Activated T-cell treated with anti-CD3 and anti-CD28 coated beads for 24 hours (primary cell): ENCODE measurements at places on chromosomes 7 and 10.

DNA sequence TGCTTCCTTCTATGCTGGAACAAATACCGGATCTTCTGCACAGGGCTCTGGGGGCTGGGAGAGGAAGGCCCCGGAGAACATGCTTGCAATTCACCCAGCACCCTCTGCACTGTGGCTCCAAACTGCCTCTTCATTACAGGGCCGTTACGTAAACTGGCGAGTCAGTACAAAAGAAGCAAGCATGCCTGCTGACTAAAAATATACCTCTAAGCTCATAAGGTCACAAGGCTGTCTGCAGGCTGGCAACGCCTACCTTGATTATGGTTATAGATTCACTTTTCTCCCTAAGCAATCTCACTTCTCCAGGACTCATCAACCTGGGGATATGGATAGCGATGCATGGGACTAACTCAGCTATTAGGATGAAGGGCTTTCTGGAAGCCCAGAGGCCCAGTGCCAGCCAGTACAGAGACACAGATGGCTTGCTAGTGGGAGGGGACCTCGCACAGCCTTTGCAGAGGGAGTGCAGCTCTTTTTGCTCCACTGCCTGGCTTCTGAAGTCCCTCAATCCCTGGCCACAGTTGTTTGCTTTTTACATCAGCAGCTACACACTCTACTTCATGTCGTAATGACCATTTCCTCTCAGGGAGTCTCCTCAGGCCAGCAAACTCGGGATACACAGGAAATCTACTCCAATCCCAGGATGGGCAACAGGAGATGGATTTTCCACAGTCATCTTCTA lies 96.1 kb downstream of the SH3PXD2A start:
- no peak for DNase-seq

DNA sequence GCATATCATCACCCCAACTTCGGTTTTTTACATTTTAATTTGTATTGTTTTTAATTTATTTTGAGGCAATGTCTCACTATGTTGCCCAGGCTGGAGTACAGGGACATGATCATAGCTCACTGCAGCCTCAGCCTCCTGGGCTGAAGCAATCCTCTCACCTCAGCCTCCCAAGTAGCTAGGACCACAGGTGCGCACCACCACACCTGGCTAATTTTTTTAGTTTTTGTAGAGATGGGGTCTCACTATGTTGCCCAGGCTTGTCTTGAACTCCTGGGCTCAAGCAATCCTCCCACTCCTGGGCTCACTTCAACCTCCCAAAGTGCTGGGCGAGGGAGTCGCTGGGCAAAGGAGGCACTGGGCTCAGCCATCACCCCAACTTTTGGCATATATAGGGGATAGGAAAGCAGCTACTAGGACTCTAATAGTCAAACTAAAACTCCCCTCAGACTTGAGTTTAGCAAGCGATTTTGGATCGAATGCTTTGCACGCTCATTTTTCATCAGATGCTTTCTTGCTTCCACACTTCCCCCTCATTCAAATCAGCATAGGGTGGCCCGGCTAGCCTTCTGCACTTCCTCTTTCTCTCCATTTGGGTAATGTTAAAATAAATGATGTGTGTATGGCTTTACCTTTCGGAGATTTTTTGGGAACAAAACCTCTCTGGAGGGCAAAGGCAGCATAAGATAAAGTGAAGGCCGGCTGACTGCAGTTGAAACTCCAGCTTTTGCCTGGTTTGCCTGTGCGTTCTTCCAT lies 20.8 kb upstream of the NMT2 start:
- no peak for DNase-seq

DNA sequence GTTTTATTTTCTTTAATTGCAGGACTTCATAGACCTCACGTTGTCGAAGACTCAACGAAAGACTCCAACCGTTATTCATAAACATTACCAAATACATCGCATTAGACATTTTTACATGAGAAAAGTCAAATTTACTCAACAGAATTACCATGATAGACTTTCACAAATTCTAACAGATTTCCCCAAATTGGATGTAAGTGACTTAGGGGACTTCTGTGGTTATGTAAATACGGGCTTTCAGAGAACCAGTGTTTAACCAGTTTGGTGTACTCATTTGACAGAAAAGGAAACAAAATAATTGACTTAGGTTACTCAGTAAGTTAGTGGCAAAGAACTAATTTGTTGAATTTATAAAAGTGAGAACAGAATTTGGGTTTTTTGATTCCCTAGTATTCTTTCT lies 4.2 kb downstream of the GTPBP4 start:
- DNase-seq: no peak

DNA sequence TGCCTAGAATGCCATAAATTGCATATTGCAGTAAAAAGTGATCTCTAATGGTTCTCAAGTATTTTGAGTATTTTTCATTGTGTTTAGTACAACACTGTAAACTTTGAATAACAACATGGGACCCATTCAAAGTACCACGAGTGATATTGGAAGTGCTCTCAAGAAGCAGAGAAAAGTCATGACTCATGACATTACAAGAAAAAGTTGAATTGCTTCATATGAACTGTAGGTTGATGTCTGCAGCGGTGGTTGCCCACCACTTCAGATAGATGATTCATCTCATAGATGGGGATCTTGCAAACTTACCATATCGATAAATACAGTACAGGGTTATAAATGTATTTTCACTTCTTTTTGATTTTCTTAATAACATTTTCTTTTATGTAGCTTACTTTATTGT lies 33.9 kb downstream of the ENTPD1 start:
- no peak for DNase-seq

DNA sequence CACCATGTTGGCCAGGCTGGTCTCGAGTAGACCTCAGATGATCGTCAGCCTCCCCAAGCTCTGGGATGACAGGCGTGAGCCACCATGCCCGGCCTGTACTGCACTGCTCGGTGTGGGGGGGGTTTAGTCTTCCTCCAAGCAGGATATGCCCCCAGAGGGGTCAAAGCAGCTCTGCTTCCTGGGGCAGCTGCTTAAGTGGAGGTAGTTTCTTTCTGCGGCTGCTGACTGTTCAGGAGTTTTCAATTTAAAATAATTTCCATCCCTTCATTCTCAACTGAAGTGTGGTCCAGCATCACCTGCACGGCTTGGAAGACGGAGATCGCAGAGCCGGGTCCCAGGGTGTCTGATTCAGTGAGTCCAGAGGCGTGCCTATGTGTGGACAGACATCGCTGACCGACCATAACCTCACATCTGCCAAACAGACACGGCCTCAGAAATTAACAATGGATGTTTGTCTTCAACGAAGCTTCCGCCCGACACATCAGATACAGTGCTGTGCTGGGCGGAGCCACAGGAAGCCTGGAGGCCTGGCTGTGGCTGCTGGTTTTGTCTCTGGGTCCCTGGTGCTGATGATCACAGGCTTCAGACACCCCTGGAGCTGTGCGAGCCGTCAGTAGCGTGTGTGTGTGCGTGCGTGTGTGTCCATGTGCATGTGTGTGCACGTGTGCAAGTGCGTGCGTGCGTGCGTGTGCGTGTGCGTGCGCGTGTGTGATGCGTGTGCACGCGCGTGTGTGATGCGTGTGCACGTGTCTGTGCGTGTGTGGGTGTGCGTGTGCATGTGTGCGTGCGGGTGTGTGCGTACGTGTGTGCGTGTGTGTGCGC lies 226.5 kb upstream of the PITRM1 start:
- no peak for DNase-seq

DNA sequence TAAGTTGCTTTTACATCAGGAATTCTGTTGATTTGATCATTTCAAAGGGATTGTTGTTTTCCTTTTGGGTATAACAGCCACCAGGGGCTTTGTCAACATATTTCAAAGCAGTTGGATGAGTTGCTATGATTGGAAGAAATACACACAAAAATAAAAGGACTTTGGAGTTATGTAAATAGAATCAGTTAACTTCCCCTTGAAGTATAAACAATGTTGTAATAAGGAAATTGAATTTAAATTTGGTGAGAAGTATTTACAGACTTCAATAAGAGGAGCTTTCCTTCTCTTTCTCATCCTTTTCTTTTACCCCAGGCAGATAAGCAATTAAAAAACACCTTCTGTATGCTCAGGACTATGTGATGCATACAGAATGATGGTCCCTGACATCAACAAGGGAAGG lies 199.7 kb downstream of the LHFPL3 start:
- no peak for DNase-seq
